AG04450 (cell line): ENCODE measurements at places on chromosomes 4 and X.

DNA sequence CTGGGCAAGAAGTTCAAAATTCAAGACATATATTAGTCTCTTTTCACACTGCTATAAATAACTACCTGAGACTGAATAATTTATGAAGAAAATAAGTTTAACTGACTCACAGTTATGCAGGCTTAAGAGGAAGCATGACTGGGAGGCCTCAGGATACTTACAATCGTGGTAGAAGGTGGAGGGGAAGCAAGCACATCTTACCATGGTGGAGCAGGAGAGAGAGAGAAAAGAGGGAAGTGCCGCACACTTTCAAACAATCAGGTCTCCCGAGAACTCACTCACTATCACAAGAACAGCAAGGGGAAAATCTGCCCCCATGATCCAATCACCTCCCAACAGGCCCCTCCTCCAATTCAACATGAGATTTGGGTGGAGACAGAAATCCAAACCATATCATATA is 273.3 kb upstream of the RASGEF1B start:
- no peak for DNase-seq

GRCh38 chrX:28351801-28352200 is 235.4 kb upstream of the IL1RAPL1 start:
- no peak for DNase-seq

GRCh38 chr4:23856630-23857029 is 33.2 kb downstream of the PPARGC1A start:
- no peak for DNase-seq

DNA sequence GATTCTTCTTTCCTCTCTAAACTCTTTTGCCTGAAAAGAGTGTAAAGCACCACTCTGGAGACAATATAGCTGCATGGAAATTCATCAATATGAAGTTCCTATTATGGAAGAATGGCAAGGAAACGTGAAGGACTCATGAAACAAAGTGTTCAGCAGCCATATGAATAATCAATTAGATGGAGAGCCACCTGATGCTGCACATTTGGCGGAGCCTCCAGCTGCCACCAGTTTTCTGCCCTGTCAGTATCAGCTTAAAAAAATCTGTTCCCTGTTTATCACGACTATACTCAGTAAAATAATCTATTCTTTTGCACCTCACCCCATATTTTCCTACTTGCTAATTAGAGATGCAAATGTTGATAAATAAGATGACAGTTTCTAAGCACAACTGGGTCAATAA is 276.0 kb downstream of the UNC5C start:
- DNase-seq: no peak

DNA sequence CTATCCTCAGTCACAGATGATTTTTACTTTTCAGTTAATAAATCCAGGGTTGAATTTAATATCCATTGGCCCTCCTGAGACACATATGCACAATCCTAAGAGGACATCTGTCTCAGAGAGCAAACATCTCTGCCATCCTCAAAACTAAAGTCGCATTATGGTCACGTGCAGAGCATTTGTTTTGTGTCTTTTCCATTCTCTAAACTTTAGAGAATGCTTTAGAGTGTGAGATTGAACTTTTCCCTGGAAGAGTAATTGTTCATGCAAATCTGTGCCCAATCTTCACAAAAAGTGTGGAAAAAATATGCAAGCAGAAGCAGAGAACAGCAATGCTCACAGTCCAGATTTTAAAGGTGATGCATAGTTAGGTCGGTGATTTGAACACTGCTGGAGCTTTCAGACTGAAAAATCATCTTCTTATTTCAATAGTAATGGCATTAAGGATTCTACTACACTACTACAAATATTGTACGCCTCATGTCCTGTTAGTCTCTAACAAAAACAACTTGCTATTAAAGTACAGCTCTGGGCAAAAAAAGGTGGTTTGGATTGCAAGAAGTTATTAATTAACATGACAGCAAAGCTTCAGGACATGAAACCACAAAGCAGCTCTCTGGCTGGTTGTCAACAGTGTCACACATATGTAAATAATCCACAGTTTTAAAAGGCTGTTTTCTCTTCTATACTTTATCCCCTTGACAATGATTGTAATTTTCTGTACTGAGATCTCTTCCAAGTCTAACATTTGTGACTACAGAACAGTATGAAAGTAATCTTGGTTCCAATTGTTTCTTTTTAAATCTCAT is 19.9 kb downstream of the DCHS2 start:
- no peak for DNase-seq

- no peak for DNase-seq
Measured at GRCh38 chr4:123478859-123479345, 82.3 kb downstream of the SPRY1 start.

GRCh38 chr4:120874792-120875774 is 47.4 kb downstream of the PRDM5 start:
- no peak for DNase-seq

DNA sequence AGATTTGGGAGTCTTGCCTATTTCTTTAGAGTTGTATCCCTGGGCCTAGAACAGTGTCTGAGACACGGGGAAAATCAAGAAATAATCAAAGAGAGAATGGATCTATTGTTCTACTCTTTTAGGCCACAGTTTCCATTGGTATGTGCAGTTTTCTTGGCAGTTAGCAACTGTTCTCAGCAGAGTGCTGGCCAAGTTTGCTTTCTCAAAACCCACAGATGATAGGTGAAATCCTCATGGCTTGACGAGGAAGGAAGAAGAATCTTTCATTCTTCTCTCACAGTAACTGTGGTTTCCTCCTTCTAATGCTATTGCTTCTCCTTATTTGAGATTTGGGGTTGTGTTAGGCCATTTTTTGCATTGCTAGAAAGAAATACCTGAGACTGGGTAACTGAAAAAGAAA is 42.2 kb downstream of the AGA start:
- no peak for DNase-seq

GRCh38 chr4:234178-234577 is 71.1 kb downstream of the ZNF732 start:
- no peak for DNase-seq

- DNase-seq: no peak
Measured at GRCh38 chrX:150607201-150607600, 38.8 kb downstream of the MTM1 start.

- no peak for DNase-seq
Measured at GRCh38 chr4:6321361-6321760, 51.7 kb downstream of the WFS1 start.

DNA sequence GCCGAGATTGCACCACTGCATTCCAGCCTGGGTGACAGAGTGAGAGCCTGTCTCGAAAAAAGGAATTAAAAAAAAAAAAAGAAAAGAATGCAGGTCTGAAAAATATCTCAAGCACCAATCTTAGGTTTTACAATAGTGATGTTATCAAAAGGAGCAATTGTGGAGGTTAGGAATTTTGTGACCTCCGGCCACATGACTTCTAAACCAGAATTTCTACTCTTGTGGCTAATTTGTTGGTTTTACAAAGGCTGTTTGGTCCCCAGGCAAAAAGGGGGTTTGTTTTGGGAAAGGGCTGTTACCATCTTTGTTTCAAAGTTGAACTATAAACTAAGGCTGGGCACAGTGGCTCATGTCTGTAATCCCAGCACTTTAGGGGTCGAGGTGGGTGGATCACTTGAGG is 15.4 kb upstream of the ZNF41 start:
- no peak for DNase-seq

GRCh38 chr4:154614306-154614705 is 1.9 kb upstream of the FGG start:
- DNase-seq: no peak

DNA sequence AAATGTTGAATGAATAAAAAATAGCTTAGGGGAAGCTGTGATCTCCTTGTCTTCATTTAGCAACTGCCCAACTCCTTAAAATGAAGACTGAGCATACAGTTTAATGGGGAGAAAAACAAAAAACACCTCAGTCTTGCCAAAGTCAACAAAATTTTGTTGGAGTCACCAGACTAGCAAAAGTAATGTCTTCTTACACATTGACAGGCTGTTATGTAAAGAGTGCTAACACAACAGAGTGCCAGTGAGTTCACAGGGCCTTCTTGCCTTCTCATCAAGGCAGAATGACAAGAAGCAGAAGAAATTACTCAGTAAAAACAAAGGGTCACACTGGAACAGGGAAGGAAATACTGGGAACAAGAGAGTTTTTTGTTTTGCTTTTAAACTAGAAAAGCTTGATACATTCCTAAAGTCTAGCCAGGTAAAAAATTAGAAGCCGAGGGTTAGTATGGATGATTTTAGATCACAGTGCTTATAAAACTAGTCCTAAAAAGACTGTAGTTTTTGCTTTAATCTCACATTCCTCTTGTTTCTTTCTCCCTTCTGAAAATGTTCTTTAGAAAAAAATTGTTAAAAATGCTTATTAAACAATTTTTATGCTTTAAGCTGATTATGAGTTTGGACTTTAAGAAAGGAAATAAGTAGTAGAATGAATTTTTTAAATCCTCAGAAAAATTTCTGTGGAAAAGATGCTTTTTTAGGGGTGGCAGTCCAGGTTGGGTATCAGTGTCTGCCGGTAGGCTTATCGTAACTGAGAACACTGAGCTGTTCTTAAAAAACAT is 38.7 kb upstream of the FRAS1 start:
- DNase-seq: no peak

DNA sequence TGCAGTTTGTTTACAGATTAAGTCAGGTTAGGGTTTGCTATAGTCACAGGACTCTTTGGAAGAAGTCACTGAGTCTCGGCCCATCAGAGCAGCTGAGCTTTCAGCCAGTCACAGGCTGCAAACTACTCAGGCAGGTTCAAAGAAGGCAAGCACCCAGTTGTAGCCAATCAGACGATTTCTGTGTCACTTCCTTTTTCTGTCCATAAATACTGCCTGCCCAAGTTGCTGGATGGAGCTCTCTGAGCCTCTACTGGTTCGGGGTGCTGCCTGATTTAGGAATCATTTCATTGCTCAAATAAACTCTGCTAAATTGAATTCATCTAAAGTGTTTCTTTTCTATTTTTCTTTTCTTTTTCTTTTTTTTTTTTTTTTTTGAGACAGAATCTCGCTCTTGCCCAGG is 7.3 kb upstream of the SH3BP2 start:
- DNase-seq: no peak

DNA sequence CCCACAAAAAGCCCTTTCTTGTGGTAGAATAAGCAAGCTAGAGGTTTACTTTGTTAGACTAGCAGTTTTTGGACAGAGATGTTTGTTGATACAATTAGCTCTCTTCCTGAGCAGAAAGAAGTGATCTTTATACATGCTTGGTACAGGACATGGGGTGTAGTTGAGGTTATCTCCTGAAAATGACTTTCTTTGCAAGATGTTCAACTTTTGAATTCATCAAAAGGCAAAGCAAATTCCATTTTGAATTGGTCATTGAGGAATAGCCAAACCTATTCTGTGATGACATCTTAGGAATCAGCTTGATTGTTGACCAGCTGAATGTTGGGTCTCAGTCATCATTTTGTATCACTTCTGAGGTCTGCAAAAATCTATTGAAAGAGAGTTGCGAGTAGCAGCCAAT is 3.8 kb downstream of the CPE start:
- DNase-seq: no peak

GRCh38 chr4:147327322-147327721 is 153.6 kb upstream of the EDNRA start:
- DNase-seq: no peak
